Small intestine (tissue), 16 donors: ENCODE measurements at places on chromosomes 1 and 21. TPM values are rescaled to one million over a fixed set of nuclear protein-coding genes. Genes with fewer than 3 reads are reported as not detected.

DNA sequence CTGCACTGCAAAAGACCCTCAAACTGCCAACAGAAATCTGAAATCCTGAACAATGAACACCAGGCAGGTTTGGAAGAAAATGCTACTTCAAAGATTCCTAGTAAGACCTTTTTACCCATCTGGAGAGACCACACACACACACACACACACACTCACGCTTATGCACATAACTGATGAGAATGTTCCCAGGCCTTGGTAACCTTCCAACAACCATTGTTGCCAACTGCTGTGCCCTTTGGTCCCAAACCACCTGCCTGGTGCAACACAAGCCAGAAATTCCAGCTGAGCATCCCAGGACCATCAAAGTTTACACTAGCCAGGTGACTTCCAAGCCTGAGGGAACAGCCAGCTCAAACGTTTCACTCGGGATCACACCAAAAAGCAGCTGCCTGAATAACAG, 56.9 kb downstream of the SEC16B start:
- peak; percentile 3 for DNase-seq

DNA sequence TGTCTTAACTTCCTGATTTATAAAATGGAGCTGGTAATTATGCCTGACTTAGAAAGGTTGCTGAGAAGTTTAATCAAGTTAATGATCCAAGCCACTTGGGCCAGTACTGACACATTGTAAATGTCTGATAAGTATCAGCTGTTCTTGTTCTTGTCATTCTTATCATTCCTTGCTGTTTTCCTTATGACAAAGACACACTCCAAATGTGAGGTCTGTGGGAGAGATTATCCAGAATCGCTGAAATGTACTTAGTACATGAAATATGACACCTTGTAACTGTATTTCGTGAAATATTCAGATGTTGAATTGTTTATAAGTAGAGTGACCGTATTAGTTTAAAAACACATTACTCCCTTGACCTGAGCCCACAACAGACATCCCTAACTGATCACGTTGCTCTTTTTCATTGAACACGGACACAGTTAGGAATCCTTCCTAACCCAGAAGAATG, 6.1 kb downstream of the AADACL4 start:
- no peak for DNase-seq

DNA sequence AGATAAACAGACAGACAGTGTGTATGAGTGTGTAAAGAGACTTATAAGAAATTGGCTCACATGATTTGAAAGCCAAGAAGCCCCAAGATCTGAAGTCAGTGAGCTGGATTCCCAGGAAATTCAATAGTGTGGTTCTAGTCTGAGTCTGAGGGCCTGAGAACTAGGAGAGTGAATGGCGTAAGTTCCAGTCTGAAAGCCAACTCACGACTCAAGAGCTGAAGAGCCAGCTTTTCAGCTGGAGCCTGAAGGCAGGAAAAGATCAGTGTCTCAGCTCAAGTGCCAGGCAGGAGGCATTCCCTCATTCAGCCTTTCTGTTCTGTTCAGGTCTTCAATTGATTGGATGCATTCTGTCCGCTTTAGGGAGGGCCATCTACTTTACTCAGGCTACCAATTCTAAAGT, 257.2 kb downstream of the PLPP3 start:
- no peak for DNase-seq

Gene VHLL
- not detected for polyA plus RNA-seq

DNA sequence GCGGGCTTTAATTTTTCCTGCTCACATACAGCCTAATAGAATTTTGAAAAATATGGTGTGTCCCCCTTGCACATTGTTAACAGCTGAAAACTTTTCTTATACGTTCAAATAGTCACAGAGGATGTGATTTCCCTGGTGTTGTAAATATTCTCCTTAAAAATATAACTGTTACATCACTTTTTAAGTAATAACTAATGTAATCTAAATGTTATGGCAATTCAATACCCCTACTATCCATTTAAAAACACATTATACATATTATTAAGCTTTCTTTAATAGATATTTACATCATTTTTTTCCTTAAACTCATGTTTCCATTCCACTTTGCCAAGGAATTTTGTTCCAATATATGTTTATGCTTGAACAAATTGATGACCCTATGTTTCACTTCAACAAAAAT, 85.5 kb upstream of the S1PR1 start:
- DNase-seq, result no peak

Gene GNPAT
- 44.9 TPM for polyA plus RNA-seq

Gene AK5
- polyA plus RNA-seq, result 0.61 TPM

Gene HSD11B1
- not detected for polyA plus RNA-seq

DNA sequence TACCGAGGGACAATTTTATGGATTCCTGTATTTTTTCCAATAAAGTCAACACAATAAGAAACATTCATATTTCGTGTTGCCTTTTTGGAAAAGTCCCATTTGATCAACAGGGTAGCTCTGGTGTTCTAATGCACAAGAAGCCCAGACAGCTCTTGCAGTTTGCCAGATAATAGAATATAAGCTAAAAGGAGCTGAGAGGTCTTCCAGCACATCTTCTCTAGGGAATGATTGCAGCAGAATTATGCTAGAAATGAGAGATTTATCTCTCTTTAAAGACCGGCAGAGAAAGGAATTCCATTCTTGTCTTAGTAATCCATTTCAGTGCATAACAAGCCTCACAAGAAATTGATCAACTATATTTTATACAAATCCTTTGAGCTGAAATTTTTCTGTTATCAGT, 25.0 kb upstream of the DDX59 start:
- DNase-seq, result no peak

- DNase-seq, result no peak
Observed at GRCh38 chr21:45341779-45342178, 54.1 kb upstream of the POFUT2 start.
